Activated CD4-positive, alpha-beta T cell treated with anti-CD3 and anti-CD28 coated beads, Interleukin-2, amount 50 U/mL, for 48 hours (primary cell): ENCODE measurements at places on chromosomes 3 and 15.

GRCh38 chr3:27723815-27724458, 1.8 kb upstream of the EOMES start:
- DNase-seq = peak; percentile 29

DNA sequence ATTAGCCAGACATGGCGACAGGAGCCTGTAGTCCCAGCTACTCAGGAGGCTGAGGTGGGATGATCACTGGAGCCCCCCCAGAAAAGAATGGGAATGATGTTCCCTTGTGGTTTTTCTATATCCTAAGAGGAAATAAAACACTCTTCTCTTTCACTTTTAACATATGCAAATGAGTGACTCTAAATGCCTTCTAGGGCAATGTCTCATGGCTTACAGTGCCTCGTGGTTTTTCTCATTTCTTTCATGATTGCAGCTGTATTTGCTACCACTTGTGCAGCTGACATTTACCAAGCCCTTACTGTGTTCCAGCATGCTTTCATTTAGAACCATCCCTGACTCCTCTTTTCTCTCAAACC, 26.4 kb downstream of the STOML1 start:
- peak; percentile 15 for DNase-seq

DNA sequence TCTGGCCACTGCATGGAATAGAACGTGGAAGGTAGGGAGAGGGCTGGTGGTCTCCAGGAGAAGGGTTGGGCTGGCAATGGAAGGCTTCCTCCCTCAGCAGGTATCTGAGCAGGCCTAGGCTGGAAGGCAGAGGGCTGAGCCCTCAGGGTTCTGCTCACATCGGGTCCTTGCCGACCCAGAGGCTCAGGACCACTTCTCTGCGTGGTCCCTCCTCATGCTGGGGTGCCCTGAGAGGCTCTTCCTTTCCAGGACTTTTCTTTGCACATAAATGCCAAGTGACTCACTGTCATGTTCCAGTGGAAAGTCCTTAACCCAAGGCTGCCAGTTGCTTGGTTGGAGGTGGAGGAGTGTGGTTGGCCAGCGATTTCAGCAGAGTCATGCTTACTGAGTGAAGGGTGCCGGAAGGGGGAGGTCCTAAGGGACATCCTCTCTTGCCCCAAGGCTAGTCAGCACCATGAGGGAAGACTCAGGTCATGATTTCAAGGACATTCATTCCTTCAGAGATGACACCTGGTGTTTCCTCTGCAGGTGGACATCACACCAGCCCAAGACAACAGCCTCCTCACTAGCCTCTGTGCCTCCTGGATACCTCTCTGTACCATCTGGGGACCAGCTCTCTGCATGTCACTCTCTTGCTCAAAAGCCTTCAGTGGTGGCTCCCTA, 8.2 kb downstream of the SLC6A6 start:
- DNase-seq = peak; percentile 61

- no peak for DNase-seq
Observed at GRCh38 chr3:86420990-86421739, 569.8 kb downstream of the VGLL3 start.

DNA sequence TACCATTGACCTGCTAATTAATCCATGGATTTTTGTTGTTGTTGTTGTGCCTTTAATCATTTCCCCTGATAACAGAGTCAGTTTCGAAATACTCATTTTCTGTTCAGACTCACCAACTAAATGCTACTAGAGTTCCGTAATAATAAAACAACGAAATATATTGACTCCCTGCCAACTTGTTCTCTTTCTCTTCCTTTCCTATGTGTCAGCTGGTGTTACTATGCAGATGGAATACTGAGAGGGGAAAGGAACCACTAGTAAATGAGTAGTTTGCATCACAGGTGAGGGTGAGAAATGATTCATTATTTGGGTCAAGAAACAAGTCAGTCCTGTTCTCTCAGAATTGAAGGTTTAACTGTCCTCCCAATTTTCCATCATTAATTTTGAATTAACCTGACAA, 1027.3 kb downstream of the TUSC7 start:
- DNase-seq = no peak

DNA sequence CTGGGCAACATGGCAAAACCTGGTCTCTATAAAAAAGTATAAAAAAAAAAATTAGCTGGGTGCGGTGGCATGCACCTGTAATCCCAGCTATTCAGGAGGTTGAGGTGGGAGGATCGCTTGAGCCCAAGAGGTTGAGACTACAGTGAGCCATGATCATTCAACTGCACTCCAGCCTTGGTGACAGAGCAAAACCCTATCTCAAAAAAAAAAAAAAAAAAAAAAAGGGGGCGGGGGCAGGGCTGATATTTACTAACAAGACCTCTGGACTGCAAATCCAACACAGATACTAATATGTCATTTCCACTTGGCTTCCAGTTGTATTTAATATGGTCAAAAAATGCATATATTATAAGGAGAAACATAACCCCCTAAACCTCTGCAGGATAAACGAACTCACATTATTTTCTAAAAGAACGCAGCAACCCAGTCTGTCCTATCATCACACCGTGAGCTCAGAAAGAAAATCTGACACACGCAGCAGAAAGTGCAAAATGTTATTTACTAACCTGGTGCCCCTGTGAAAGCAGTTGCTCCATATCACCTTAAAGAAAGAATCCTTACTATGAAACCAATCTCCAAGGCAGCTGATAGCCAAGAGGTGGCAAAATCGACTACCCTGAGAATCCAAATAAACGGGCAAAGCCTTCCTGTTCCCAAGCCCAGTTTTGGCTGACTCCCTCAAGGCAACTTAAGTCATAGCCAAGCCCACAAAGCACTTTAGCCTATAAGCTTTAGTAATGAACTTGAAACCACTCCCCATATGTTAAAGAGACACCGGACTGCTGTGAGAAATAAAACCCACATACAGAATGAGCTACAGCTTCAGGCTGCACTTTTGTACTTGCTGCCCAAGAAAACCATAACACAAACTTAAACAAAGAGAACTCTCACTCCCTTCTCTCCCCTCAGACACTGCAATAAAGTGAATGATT, 39.3 kb downstream of the PLD1 start:
- no peak for DNase-seq

DNA sequence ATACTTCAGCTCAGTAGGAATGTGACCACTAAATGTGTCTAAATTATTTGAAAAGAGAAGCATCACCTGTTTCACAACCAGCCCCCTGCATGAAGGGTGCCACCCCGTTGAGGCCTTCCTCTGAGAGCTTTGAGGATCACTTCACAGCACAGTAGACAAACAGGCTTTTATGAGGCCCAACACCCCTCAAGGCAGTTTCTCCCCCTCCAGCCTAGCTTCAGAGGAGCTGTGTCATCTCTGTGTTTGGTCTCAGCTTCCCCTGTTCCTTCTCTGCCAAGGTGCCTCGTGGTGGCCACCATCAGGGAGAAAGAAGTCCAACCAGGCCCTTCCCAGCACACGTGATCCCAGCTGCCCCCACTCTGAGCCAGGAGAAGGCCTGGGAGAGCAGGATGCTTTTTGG, 21.6 kb upstream of the DUSP7 start:
- DNase-seq = no peak

- no peak for DNase-seq
Observed at GRCh38 chr15:71610728-71611552, 199.4 kb upstream of the NR2E3 start.

GRCh38 chr15:47725906-47726305, 8.6 kb downstream of the SEMA6D start:
- DNase-seq = no peak

GRCh38 chr3:12513694-12514446, 29.6 kb downstream of the TSEN2 start:
- DNase-seq = no peak

DNA sequence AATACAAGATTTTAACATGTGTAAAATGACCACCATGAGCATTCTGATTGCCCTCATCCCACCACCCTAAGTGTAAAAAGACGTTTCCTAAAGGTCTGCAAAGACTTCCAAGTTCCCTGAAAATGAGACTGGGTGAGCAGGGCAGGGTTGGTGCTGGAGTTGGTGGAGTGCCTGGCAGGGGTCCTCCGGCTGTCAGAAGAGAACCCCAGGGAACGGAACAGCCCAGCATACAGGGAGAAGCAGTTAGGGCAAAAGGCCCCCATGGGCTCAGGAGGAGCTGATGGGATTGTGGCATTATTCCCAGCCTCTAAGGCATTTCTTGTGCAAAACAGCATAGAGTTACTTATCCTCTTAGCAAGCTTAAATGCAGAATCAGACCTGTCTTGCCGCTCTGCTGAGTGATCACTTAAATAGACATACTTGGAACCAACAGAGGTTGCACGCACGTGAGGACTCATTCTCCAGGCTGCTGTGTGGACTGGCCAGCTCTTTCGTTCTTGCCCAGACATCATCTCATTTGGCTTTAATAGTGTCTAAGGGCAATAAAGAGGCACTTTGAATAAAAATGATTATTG, 36.0 kb downstream of the XYLB start:
- DNase-seq = no peak

GRCh38 chr3:159978353-159978752, 10.3 kb upstream of the IL12A start:
- no peak for DNase-seq

GRCh38 chr3:143972155-143972504, 507 bp downstream of the DIPK2A start:
- DNase-seq = peak; percentile 57

DNA sequence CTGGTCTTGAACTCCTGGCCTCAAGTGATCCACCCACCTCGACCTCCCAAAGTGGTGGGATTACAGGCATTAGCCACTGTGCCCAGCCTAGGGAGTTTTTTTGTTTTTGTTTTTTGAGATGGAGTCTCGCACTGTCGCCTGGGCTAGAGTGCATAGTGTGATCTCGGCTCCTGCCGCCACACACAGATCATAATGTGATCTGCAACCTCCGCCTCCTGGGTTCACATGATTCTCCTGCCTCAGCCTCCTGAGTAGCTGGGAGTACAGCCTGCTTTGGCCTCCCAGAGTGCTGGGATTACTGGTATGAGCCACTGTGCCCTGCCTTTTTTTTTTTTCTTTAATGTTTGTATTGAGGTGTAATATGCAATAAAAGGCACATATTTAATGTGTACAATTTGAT, 78.2 kb downstream of the SMAD3 start:
- DNase-seq = no peak

DNA sequence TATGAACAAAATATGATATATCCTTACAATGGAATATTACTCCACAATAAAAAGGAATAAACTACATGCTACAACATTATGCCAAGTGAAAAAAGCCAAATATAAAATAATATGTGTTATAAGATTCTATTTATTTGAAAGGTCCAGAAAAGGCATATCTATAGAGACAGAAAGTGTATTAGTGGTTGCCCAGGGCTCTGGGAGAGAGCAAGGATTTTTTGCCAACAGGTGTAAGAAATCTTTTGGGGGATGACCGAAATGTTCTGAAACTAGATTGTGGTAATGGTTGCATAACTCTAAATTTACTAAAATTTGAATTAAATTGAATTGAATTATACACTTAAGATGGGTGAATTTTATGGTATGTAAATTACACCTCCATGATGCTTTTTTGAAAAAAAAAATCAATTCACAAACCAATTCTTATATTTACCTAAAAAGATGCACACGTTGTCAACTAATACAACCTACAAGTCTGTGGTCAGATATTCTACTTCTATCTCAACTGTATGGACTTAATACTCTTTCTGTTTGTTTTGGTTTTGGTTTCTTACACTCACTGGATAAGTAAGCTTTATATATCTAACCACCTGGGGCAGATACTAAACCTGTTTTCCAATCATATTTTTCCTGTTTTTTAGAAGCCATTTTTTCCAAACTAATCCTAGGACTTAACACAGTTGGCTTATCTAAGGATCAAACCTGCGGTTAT, 75.8 kb downstream of the FBN1 start:
- no peak for DNase-seq

GRCh38 chr15:97081666-97082226, 751.2 kb downstream of the NR2F2 start:
- DNase-seq = no peak

- no peak for DNase-seq
Observed at GRCh38 chr3:24420224-24420623, 74.4 kb downstream of the THRB start.

GRCh38 chr3:37765591-37766488, 95.8 kb upstream of the CTDSPL start:
- no peak for DNase-seq

DNA sequence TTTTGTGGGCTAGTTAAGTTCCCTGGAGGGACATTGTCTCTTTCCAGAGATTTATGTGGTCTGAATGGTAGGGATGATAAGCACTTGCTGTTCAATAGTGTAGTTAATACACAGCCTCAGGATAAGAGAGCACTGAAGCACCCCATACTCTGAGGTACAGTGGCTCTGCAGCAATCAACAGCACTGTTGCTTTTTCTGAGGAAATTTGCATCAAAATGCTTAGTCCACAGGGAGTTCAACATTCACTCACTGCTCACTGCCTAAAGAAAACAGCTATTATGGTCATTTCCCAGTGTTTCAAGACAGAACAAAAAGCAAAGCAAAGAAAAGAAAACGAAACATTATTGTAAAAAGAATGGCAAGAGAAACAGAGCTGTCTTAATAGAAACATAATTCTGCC, 441.9 kb downstream of the PLOD2 start:
- DNase-seq = no peak

DNA sequence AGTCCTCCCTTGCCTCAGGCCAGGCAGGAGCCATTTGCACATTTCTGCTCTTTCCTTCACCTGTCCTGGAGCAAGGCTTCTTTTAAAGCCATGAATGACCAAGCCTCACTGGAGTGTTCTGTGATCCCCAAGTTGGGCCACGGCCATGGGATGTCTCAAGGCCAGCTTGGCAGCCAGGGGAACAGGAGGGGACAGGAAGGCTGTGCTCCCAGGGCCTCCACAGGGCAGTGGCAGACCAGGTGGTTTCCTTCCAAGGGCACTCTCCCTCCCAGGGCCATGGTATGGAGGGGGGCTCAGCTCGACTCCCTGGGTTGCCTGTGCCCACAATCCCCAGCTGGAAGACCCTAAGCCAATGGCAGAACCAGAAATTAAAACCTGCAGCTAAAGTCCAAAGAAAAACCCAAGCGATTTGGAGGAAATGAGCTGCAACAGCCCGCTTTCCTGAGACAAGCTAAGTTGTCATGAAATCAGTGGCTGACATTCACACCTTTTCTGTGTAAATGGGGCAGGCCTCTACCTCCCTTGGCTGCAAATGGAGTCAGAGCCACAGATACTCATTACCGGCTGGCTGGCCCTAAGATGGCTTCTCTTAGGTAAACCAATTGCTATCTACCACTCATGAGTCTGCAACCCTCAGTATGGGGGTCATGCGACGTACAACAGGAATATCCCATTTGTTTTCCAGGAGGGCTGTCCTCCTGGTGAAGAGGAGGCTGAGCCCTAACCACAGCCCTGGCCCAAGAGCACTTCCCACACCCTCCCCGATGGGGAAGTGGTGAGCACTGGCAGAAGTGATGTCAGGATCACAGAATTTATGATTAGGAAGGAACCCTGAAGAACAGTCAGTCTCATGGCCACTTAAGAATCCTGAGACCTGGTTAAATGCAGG, 83.3 kb downstream of the SNRK start:
- no peak for DNase-seq

DNA sequence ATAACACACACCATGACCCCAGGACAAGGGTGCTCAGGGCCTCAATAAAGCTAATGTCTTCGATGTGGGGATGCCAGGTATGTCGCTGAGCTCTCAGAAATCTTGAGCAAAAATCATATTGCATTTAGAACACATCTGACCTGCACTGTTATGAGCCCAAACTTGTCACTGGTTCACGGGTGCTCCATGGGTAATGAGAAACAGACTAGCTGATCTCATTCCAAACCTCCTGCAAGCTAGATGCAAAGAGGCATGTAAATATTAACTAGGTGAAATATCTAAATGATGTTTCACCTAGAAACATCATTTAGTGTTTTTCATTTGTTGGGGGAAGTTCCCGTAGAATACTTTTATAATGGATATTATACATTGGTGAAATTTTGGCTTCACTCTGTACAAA, 549.4 kb downstream of the OCA2 start:
- DNase-seq = no peak

- no peak for DNase-seq
Observed at GRCh38 chr3:16960125-16960524, 75.4 kb downstream of the PLCL2 start.
